CMK (cell line): ENCODE measurements at places on chromosomes 1 and 21.

DNA sequence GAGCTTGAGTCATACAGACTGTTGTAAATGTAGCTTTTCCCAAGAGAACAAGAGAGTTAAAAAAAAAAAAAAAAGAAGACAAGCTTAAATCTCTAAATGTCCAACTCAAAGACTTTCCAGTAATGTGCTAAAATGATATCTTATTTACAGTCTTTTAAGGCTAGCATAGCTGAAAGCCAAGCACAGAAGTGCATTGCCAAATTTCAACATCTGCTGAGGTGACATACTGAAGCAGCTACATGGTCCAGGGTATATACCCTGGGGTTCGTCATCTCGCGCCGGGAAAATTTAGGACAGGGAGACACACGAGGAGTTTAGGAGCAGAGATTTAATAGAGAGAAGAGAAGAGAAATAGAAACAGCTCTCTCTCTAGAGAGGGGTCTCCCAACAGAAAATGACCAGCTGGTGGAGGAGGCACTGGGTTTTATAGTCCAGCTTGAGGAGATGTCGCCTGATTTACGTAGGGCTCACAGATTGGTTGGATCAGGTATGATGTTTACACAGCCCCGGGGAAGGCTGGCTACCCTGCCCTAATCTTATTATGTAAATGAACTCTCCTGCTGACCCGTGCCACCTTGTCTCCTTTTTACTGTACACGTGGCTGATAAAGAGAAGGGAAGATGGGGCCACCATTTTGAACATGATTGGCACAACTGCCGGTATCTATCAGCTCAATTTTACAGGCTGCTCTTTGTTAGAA is 172.7 kb downstream of the TRIM33 start:
- DNase-seq, result no peak

DNA sequence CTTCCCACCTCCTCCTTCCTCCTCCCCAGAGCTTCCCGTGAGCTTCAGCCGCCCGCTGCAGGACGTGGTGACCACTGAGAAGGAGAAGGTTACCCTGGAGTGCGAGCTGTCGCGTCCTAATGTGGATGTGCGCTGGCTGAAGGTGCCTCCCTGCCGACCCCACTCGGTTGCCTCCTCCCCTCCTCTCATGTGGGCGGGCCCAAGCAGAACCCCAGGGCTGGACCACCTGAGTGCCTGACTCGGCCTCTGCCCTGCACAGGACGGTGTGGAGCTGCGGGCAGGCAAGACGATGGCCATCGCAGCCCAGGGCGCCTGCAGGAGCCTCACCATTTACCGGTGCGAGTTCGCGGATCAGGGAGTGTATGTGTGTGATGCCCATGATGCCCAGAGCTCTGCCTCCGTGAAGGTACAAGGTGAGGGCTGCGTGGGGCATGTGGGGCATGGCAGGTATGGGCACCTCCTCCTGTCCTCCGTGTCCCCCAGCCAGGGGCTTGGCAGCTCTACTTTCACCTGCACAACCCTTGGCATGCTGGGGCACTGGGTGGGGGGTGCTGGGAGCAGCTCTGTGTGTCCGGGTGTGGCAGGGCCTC is 69.2 kb downstream of the OBSCN start:
- no peak for DNase-seq

- no peak for DNase-seq
Observed at GRCh38 chr1:246417813-246418564, 89.1 kb downstream of the SMYD3 start.

DNA sequence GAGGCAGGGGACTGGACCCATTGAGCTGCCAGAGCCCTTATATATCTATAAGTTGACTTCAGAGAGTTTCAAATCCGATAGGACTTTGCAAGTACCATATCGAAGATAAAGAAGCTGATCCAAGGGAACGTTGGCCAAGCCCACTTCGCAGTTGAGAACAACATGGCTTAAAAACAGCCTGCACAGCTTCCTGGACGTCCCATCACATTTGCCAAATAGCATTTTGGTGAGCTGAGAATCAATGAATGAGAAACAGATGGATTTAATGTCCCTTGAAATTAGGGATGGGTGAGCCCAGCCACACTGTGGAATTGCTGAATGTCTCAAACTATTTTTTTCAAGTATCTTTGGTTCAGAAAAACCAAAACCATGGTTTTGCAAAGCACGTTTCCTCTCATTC is 64.8 kb downstream of the KCNJ15 start:
- DNase-seq, result no peak

DNA sequence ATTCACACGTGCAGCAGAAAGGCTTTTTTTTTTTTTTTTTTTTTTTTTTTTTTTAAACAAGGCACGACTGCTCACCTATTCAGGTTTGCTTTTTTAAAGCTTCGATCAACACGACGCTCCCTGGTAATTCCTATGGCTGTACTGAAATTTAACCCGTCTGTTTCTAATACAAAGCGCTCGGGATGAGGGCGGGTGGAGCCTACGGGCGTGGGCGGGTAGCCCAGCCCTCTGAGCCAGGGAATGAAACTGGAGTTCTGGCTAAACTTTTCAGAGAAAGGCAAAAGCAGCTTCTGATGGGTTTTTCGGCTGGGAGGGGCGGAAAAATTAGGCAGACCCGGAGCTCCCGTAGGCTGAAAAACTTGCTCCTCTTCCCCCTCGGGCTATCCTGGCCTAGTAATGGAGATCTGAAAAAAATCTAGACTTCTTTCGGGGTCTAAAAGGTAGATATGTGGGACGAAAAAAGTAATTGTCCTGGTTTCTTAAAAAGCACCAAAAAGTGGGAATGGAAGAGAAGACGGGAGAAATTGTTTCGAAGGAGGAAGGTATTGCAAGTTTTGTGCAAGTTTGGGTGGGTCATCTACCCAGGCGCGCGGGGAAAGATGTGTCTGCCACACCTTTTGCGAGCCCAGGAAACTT is 7.4 kb downstream of the NR5A2 start:
- DNase-seq, result no peak

DNA sequence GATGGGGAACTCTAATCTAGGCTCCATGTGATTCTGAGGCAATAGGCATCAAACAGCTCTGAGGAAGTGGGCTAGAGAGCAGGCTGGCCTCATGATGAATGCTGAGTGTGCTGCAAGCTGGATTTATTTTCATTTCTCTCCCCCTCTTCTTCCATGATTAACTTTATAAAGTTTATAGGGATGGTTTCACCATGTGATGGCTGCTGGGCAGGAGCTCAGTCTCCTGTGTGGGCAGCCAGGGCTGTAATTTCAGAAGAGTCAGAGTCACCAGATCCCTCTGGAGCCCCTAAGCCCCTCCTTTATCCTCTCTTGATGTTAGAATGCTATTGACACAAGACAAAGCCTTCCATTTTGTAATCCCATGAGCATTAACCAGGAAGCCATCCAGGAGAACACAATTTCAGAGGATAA is 143.6 kb downstream of the CNIH3 start:
- DNase-seq, result no peak

GRCh38 chr1:11712285-11712684 is 20.8 kb downstream of the DRAXIN start:
- DNase-seq, result no peak

DNA sequence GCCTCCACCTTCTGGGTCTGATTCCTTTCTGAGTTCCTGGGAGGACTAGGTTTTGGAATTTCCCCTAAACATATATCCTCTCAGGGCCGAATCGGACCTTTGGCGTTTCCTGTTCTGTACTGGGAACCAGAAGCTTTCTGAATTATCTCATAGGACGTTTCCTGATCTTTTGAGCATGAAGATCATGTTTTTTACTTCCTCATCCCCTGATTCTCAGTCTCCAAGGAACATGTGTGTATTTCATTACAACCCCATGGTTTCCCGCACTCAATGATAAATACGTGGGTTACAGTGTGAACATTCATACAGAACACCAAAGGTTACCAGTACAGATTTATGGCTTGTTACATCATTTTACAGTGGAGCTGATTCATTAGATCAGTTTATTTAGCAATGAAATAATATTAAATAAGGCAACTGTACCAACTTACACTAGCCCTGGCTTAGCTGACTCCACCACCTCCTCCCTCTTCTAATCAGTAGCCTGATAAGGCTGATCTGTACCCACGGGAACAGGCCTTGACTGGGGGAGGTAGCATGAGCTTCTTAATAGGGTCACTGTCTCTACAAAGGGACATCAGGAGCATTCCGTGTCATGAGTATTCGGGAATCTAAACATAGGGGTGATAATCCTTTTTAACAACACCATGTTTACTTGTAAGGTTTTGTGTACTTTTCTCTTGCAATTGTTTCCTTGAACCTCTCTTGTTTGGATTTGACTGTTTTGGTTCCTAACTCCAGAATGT is 57.8 kb upstream of the ERRFI1 start:
- no peak for DNase-seq

DNA sequence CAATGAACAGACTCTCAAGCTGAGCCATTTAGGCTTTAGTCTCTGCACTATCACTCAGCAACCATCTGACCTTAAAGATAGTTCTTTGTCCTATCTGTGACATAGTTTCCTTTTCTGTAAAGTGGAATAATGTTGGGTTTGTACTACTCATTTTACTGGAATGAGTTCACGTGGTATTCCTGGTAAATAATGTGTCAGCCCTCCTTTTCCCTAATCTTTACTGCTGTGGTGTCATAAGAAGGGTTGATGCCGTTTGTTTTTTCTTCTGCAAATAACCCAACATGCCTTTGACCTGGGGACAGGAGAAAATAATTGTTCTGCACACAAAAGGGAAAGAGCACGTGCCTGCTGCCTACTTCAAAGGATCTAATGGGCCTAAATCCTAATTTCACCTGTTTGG is 297.8 kb downstream of the BRINP3 start:
- DNase-seq, result no peak

DNA sequence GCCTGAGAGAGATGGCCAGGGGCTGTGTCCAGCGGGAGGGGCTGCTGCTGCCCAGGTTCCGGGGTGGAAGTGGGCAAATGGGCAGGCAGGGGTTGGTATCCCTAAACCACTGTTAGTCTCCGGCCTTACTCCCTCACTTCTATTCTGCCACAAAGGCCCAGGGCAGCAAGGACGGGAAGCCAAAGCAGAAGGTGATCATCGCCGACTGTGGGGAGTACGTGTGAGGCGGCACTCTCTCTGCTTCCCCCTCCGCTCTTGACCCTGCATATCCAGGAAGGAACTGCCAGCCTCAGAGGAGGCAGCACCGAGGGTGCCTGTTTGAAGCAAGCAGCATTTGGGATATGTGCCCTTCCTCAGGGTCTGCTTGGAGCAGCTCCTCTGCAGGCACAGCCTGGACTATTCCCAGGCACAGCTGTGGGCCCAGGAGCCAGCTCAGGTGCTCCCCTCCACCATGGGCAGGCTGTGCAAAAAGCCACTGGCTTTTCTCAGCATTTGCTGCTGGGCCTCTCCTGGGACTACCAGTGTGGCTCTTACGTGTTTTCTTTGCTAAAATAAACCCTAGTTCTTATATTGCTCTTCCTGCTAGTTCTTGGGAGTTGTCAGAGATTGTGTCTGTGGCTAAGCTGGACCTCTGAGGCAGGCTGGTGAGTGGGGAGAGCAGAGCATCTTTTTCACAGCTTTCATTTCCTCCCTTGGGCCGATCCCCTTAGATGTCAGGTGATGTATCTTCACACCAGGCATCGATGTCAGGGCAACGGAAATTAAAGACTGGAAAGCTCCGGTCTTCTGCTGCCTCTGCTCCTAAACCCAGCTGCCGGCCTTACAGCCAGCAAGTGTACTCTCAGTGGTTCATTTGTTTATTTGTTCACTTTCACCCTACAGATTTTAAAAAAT is 14.7 kb downstream of the PPIE start:
- no peak for DNase-seq

DNA sequence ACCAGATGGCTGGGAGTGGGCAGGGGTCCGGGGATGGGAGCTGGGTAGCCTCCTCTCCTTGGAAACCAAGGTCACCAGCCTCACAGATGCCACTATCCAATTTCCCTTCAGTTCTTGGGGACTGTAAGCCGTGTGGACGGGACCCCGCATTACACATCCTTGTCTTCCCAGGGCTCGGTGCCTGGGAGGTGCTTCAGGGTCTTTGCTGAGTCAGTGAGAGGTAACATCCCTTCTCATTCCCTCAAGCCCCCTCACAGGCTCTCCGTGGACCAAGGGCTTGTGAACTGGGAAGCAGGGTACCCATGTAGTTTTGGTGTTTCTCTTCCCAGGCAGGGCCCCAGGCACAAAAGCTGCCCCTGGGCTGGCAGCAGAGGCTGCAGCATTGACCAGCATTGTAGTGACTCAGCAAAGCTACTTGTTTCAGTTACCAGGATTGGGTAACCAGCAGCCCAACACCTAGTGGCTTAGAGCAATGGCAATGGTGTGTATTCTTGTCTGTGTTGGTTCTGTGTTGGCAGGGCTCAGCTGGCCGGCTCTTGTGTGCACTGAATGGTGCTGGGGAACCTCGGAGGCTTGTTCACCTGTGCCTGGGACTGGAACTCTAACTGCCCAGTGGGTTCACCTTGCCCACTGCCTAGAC is 24.6 kb upstream of the PCBP3 start:
- no peak for DNase-seq

GRCh38 chr1:160354388-160354985 is 11.3 kb downstream of the NCSTN start:
- no peak for DNase-seq

DNA sequence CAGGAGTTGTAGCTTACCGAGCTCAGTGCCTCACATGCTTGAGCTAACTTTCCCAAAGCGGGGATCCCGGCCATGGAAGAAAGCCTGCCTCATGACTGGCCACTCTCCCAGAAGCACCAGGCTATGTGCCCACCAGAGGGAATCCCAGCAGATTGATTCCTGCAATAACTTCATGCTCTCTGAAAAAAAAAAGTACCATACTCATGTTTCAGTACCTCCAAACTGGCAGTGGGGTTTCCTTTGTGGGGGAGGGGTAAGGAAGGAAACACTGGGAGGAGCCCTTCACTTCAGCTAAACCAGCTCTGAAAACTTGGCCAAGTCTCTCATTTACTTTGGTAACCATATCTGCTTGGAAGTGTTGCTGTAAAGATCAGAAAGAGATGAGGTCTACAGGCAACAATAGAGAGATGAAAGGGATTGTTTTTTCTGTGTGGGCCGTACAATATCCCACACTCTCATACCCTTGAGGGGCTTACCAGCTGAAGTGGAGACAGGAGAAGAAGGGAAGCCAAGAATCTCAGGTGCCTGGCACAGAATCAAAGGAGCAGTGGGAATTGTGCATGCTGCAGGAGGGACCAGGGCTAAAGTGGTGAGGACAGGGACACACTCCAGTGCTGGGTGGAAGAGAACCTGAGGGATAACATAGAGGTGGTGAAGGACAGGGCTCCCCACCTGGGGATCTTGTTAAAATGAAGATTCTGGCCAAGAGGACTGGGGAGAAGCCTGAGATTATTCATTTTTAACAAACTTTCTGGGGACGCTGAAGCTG is 42.4 kb upstream of the TACSTD2 start:
- DNase-seq, result no peak

DNA sequence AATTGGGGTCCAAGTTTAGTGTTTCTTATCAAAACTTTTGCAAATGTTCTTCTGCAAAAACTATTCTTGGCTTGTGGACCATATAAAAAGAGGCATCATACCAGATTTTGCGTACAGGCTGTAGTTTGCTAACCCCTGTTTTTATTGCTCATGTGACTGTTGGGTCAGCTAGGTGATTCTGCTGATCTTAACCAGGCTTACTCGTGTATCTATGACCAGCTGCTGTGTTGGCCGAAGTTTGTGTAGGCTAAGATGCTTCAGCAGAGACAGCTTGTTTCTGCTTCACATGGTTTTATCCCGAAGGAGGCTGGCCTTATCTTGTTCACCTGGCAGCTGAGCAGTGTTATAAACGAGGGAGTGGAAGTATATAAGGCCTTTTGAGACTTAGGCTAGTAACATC is 38.2 kb downstream of the POU2F1 start:
- no peak for DNase-seq

GRCh38 chr1:213371847-213372619 is 321.0 kb downstream of the RPS6KC1 start:
- no peak for DNase-seq
